ENCODE measurements at places on chromosomes 3 and 15.

DNA sequence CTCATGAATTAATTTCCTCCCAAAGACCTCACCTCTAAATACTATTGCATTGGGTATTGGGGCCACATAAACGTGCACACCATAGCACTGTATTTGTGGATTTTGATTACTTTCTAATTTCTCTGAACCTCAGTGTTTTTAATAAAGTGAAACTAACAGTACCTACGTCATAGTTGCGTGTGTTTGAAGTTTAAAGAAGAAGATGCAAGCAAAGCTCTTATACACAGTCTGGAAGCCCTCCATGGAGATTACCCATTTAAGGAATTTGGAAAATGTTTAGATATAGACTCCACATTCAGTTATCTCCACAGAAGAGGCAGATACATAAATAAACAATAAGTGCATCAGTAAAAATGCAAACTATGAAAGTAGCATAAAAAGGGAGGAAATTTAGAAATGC lies 581.1 kb upstream of the GBE1 start:
- H3K4me1 ChIP-seq: no peaks in the 10 kb centered on the region
- no peak overlapping the region for H3K27ac ChIP-seq
- no peaks in the 10 kb centered on the region for H3K36me3 ChIP-seq
- H3K4me3 ChIP-seq: no peak overlapping the region
- no peaks in the 10 kb centered on the region for H3K27me3 ChIP-seq

DNA sequence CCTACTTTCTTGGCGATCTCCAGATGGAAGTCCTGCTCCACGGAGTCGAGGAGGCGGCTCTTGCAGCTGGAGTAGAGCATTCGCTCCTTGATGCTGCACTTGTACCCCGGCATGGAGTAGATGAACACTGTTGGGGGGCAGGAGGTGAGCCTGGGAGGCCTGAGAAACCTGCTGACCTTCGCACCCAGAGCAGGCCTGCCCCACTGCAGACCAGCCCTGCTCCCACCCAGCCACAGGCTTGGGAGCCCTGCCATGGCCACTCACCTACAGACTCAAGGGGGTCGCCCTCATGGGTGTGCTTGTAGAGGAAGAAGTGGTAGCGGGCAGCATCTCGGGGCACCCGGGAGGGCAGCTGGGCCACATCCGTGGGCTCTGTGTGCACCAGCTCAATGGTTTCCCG lies 4.2 kb upstream of the TLR9 start:
- no peaks in the 10 kb centered on the region for H3K4me1 ChIP-seq
- H3K27me3 ChIP-seq: no peaks in the 10 kb centered on the region
- no peak overlapping the region for H3K27ac ChIP-seq

DNA sequence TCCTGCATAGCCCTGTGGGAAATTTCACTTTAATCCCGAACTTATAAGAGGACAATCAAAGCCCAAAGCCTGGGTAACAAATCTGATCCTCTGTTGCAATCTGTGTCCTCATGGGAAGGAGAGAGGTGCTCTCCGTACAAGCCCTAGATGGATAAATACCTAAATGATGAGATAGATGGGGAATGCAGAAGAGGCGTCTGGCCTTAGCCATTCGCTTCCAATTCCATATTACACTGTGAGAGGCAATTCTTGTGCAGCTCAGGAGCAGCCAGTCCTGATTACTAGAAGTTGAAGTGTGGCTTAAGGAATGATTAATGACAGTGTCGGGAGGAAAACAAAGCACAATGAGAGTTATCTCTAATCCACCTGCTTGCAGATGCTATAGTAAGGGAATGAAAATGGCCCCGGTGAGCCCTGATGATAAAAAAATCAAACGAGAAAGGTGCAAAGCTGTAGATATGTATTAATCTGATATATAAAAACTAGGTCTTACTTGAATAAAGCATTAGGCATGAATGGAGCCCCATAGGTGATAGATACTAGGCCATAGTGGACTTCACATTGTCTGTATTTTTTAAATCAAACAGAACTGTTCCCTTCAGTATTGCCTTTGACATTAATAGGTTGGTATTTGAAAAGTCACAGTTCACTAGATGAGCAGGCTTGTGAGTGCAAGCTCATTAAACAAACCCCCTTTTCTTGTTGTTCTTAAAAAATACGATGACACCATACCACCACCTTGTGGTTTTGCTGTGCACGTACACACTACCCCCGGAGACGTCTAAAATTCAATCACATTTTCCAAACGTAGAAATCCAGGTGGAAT lies 54.2 kb upstream of the TMCO5A start:
- H3K4me3 ChIP-seq: no peak overlapping the region
- H3K36me3 ChIP-seq: no peaks in the 10 kb centered on the region
- no peak overlapping the region for H3K27ac ChIP-seq
- DNase-seq: peak; percentile 29
- H3K4me1 ChIP-seq: no peaks in the 10 kb centered on the region

DNA sequence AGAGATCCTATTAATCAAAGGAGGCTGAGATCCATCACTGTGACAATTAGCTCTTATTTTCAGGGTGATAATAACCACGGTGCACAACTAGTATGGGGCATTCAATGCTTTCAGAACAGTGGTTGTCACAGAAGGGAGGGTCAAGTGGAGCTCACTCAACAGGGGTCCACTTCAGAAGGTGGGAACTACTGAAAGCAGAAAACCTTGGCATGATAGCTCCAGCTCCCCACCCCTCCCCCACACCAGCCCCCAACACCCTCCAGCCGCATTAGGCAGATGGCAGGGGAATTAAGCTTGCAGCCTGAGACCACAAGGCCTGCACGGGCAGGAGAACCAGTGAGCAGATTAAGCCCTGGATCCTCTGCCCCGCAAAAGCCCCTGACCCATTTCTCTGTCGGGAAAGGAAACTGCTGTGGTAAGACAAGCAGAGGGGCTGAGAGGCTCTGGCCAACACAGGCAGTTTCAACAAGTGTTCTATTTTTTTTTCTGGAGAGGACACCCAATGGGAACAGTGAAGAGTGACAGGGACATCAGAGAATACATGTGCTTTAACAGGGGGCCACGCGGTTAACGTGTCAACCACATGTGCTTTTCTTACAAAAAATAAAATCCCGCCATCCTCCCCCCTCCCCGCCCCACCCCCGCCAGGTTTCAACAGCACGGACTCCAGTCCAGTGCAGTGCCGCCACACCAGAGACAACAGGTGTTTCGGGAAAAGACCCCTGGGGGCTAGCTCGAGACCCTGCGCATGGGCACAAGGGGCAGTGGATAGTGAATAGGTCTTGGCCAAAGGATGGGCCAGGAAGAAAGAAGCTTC lies 997 bp downstream of the FYCO1 start:
- peak overlapping the region; percentile 79 for H3K4me3 ChIP-seq
- H3K4me1 ChIP-seq: peaks cover 4% of the 10 kb centered on the region
- H3K36me3 ChIP-seq: no peaks in the 10 kb centered on the region
- no peak overlapping the region for H3K27ac ChIP-seq
- peaks cover 26% of the 10 kb centered on the region for H3K27me3 ChIP-seq
- DNase-seq: no peak

- no peak overlapping the region for H3K4me3 ChIP-seq
- peaks cover 4% of the 10 kb centered on the region for H3K36me3 ChIP-seq
- no peak overlapping the region for H3K27ac ChIP-seq
Measured at GRCh38 chr3:31620656-31621055, 87.9 kb downstream of the STT3B start.

- no peaks in the 10 kb centered on the region for H3K27me3 ChIP-seq
- H3K27ac ChIP-seq: no peak overlapping the region
- peaks cover 4% of the 10 kb centered on the region for H3K36me3 ChIP-seq
- peak overlapping the region; percentile 76 for H3K4me3 ChIP-seq
Measured at GRCh38 chr3:18422972-18423371, 2.2 kb downstream of the SATB1 start.

- no peaks in the 10 kb centered on the region for H3K4me1 ChIP-seq
- no peaks in the 10 kb centered on the region for H3K36me3 ChIP-seq
Measured at GRCh38 chr3:192408647-192409200, 318.6 kb downstream of the FGF12 start.

DNA sequence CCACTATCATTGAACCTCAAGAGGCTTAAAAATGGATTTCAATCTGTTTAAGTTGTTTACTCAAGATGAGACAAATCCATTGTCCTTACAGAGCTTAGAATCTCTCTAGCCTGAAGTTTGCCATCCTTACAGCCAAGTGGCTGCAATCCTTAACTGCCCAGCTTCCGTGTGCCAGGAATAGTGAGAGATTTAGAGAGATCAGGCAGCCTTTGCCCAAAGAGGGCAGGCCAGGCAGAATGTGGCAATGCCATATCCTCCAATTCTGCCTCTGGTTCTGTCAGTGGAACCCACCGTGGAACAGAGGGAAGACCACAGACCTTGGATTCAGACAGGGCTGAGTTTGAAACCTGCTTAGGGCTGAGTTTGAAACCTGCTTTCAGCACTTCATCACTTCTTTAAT lies 374.3 kb downstream of the VPS13C start:
- no peaks in the 10 kb centered on the region for H3K4me1 ChIP-seq
- no peak overlapping the region for H3K27ac ChIP-seq
- no peaks in the 10 kb centered on the region for H3K27me3 ChIP-seq
- no peak for DNase-seq
- H3K36me3 ChIP-seq: no peaks in the 10 kb centered on the region

GRCh38 chr15:87962428-87962827 lies 294.1 kb downstream of the NTRK3 start:
- no peak overlapping the region for H3K4me3 ChIP-seq
- no peaks in the 10 kb centered on the region for H3K27me3 ChIP-seq
- no peaks in the 10 kb centered on the region for H3K36me3 ChIP-seq
- H3K4me1 ChIP-seq: peaks cover 4% of the 10 kb centered on the region
- H3K27ac ChIP-seq: no peak overlapping the region
- DNase-seq: no peak
